HepG2 (cell line): ENCODE measurements at places on chromosomes 1 and 21. TPM values are rescaled to one million over a fixed set of nuclear protein-coding genes. Genes with fewer than 3 reads are reported as not detected.

DNA sequence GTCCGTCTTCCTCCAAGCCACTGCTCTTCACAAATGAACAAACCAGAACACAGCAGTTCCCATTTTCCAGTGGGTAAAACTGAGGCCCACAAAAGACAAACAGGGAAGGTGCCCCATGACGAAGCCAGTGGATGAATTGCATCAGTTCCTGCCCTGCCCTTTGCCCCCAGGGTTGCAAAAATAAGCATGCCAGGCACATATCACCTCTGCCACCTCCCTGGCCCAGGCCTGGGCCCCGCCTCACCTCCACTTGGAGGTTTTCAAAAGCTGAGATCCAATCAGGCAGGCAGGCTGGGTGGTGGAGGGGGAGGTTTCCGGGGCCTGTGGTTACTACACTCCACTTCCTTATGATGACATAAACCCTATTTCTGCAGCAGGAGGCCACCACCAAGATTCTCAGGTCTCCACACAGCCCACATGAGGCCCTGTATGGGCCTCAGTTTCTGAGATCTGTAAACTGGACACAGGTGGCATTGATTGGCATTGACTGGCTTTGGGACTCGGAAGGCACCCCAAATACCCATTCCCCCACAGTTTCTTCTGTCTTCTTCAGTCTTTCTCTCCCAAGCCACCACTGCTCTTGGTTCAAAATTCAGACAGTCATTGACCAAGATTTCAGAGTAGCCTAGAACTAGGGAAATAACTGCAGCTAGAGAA, 4.1 kb downstream of the KIF21B start:
- peaks cover 47% of the 10 kb centered on the region for H3K27me3 ChIP-seq
- H3K27ac ChIP-seq: no peak overlapping the region
- peak; percentile 17 for DNase-seq
- H3K4me1 ChIP-seq: peaks cover 57% of the 10 kb centered on the region

RNF220 gene
- total RNA-seq: 52.4 and 72.1 TPM in 2 replicates

DNA sequence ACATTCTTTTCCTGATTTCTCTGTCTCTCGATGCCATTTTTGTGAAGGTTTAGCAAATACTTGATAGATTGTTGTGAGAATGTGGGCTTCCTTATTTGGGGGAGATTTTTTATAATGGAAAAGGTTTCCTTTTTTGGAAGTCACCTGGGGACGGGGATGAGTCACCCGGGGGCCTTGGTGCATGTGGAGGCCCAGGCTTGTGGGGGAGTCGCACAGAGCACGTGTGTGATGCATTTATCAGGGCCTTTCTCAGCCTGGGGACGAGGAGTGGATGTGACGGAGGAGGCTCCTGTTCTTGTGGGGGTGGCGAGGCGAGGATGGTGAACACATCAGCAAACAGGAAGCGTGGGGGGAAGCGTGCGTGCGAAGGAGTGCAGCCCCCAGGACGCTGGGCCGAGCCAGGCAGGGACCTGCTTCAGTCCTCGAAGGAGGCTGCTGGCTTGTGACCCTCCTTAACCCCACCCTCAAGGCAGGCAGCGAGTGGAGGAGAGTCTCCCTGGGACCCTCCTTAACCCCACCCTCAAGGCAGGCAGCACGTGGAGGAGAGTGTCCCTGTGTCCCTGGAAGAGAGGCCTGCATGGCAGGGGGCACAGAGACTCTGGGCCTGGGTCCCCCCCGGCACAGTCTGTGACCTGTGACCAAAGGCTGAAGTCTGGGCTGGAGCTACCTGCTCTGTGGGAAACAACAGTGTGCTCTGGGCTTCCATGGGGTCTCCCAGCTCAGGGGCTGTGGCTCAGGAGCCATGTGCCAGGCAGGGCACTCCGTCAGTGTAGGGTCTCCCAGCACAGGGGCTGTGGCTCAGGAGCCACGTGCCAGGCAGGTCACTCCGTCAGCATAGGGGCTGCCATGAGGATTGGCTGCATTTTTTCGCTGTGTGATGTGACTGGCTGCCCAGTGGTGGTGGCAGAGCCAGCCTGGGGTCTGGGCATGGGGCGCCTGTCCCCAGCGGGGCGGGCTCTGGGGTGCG, 57.2 kb downstream of the AGPAT3 start:
- H3K36me3 ChIP-seq: no peaks in the 10 kb centered on the region
- no peak overlapping the region for H3K4me3 ChIP-seq
- no peak for DNase-seq
- H3K27ac ChIP-seq: peak overlapping the region; percentile 47
- no peaks in the 10 kb centered on the region for H3K27me3 ChIP-seq

- no peak overlapping the region for H3K27ac ChIP-seq
- H3K27me3 ChIP-seq: peaks cover 38% of the 10 kb centered on the region
These were observed 5.5 kb downstream of the KIF26B start for GRCh38 chr1:245160288-245160687.

- no peaks in the 10 kb centered on the region for H3K27me3 ChIP-seq
- DNase-seq: no peak
- H3K36me3 ChIP-seq: no peaks in the 10 kb centered on the region
- no peaks in the 10 kb centered on the region for H3K4me1 ChIP-seq
- H3K27ac ChIP-seq: no peak overlapping the region
- no peak overlapping the region for H3K4me3 ChIP-seq
These were observed 147.9 kb downstream of the PTGER3 start for GRCh38 chr1:70899735-70900134.

DNA sequence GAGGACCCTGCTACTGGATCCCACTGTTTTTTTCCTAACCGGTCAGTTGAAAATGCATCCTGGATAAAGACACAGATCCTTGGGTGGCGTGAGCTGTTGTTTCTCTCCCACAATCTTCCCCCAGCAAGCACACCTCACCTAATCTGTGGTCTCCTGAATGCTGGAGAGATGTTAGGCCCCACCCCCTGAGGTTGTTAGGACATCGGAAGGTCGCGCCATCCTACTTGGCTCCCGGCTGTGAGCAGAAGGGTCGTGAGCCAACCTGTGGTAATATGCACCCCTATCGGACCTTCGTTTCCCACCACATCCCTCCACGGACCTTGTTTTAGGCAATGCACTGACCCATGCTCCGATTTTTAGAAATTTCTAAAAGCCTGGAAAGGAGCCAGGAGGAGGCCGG, 89.9 kb upstream of the IPO9 start:
- no peak for DNase-seq
- no peaks in the 10 kb centered on the region for H3K4me1 ChIP-seq
- no peaks in the 10 kb centered on the region for H3K36me3 ChIP-seq

EYA3 gene
- total RNA-seq: 19.7 and 26.3 TPM in 2 replicates

GRCh38 chr1:23600283-23600682, 41.0 kb upstream of the ID3 start:
- H3K4me1 ChIP-seq: peaks cover 55% of the 10 kb centered on the region
- no peak overlapping the region for H3K27ac ChIP-seq
- H3K36me3 ChIP-seq: no peaks in the 10 kb centered on the region
- peaks cover 19% of the 10 kb centered on the region; the same call in 2 of the 3 replicates for H3K27me3 ChIP-seq
